ENCODE measurements at places on chromosomes 5 and 9.

DNA sequence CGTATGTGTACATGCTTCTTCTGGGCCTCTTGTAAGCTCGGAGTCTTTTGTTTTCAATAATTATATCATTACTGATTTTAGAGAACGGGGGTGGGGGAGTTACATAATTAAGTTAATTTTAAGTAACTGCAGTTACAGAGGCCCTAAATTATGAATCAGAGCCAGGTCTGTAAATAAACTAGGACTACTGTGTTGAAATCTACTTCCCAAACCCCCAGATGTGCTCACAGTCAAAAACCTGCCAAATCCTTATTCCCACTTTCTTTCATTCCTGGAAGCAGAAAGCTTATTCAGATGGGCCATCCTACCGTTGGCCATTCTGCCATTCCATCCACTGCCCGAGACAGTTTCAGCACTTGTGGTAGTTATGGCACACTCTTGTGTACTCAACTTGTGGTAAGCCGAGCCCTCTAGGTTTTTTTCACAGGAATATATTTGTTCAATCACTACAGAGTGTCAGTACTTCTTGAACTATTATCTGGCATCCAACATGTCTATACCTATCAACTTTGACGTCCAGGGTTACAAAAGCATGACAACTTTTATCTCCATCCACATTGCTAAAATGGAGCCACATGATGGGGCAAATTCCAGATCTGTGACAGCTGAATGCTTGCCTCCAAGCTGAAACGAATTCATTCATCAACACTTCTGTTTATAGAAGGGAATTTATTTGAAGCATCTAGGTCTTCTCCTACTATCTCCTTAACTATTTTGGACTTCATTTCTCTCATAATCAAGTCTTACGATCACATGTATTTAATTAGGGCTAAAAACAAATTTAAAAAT, 37.8 kb downstream of the GLRX start:
- no peak for DNase-seq

DNA sequence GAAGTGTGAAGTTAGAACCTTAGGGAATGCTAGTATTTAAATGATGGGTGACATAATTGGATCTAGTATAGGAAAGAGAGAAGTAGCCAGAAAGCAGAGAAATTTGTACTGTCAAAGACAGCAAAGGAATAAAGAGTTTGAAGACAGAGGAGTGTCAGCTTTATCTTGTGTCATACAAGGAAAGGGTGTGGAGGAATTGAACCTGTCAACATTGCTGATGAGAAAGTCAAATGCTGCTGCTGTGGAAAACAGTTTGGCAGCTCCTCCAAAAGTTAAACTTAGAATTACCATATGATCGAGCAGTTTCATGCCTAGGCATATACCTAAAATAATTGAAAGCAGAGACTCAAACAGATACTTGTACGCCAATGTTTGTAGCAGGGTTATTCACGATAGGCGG, 63.7 kb downstream of the DENND4C start:
- DNase-seq = no peak

DNA sequence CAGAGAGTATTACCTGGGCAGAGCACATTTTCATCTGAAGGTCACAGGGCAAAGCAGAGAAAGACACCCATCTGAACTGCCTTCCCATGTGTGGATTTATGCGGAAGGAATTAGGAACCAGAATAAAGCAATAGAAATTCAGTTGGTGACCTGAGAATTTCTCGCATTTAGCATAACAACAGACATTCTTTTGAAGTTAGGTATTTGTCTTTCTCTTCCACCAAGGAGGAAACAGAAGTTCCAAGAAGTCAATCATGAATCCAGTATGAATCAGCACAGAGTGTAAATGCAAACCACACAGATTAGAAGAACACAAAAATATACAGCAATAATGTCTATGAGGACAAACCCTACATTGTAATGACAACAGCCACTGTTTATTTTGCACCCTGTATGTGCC, 515.2 kb upstream of the BRINP1 start:
- no peak for DNase-seq

GRCh38 chr5:178770621-178771020, 40.2 kb upstream of the ZNF354A start:
- DNase-seq = no peak

GRCh38 chr5:131268758-131269370, 5.0 kb downstream of the CDC42SE2 start:
- no peak for DNase-seq

DNA sequence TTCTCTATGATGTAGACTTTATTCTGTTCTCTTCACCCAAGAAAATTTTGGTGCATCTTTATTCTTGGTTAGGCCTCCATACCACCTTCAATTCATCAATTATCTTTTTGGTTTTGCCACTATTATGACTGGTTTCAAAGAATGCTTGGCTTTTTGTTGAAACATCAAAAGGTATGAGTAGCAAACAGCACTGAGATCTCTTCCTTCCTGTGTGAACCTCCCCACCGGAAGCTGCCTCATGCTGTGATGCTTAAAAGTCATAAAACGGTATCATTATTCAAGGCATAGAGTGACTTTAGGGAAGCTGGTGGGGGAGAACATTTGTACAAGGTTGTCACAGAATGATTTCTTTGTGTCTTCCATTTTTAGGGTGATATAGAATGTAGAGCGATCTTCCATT, 70.6 kb downstream of the IQGAP2 start:
- no peak for DNase-seq

GRCh38 chr5:1794901-1795290, 4.7 kb downstream of the MRPL36 start:
- no peak for DNase-seq

DNA sequence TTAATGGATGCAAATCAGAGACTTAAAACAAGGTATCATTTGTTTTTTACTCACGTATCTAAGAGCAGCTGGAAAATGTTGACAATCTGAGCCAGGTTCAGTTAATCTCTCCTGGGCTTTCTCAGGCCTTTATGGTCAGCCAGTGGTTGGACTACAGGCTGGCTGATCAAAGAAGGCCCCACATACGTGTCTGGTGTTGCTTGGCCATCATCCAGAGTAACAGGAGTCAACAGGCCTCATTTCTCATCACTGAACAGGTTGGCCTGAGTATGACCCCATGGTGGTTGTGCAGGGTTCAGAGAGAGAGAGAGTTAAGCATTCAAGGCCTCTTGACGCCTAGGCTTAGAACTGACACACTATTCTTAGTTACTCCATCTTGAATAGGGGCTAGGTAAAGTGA, 97.0 kb upstream of the VLDLR start:
- no peak for DNase-seq

DNA sequence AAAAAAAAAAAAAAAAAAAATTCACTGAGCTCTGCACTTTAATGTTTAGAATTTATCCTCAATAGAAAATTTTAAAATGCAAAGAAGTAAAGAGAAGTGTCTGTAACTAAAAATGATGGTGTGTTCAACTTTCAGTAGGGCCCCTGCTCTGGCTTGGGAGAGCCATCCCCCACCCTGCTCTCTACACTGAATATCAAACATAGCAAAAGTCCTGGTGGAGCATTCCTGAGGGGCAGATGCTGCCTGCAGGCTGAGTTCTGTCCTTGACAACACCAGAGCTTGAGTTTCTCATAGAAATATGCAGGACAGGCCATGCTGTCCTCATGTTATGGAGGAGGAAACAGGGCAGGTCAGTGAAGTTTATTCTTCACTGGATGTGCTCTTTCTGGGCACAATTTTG, 7.1 kb upstream of the SEMA4D start:
- no peak for DNase-seq

DNA sequence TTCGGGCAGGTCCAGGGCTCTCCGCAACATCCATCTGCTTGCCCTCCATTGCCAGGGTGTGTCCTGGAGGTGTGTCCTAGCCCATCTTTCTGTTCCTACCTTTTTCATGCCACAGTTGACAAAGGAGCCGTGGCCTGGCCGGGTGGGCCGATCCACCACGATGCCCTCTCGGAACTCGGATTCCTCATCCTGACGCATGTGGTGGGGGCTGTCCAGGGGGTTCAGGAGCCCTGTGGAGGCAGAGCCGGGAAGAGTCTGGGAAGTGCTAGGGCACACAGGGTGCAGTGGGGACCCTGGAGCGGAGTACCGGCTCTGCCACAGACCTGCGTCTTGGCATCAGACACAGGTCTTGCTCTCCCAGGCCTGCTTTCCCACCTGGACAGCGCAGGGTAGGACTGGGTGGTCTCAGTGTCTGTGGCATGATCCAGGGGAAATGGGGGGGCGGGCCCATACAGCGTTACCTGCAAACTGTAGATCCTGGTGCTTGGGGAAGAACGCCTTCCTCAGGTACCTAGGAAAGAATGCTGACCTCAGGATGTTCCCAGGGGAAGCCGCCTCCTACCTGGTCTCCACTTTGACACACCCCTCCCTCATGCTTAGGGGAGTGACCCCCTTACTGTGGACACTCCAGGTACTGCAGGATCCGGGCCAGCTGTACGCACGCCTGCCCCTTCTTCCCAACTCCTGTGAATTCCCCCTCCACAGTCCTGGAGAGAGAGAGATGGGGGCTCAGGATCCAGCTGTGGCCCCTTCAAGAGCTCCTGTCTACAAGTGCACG, 3.5 kb downstream of the SPOUT1 start:
- no peak for DNase-seq

DNA sequence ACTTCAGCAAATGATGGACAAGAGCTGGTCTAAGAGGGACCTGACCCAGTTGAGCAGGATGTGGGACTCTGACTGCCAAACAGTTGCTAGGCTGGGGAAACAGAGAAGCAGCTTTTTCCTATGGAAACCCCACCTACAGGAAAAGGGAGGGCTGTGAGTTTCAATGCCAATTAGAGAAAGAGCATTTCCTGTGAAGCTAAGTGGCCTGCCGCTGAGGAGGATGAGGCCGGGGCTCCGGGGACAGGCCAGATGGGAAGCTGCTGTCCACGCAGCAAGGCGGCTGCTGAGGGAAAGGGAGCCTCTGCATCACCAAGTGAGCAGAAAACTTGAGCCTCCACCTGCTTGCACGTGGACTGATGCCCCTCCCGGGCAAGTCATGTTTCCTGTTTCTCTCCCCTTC, at the start of gene PCDH12:
Gene PCDH12, minus strand, starts transcription at position 90 of the 400 bp plus-strand sequence. CDS start 351 bp downstream, outside the sequence.
- no peak for DNase-seq

- DNase-seq = no peak
Observed at GRCh38 chr5:72126796-72127195, 19.5 kb downstream of the MAP1B start.

DNA sequence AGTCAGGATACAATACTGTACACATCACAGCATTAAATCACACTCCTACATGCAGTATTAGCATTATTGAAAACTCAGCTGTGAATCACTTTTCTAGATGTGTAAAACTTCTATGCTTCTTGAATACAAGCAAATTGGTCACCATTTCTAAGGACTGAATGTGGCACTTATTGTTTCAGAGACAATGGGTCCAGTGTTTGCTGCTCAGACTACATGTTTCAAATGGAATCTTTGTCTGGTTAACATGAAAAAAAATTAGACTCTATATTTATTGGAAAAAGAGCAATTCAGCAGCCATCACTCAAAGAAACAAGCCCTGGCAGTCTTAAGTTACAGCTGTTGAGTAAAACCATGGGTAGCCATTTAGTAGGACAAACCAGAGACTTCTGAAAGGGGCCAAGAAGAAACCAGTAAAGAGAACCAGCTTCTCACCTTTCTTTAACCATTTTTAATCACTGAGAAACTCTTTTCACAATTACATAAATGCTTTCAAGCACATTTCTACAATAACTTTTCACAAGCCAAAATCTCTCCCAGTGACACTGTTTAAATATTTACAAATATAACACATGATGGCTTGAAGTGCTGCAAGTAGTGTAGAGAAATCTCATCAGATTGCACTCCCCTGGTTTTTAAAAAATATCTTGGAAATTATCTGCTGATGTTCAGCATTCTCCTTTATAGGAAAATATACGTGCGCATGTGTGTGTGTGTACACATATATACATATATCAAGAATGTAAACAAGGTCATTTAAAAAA, 35.2 kb downstream of the OR2K2 start:
- DNase-seq = no peak

DNA sequence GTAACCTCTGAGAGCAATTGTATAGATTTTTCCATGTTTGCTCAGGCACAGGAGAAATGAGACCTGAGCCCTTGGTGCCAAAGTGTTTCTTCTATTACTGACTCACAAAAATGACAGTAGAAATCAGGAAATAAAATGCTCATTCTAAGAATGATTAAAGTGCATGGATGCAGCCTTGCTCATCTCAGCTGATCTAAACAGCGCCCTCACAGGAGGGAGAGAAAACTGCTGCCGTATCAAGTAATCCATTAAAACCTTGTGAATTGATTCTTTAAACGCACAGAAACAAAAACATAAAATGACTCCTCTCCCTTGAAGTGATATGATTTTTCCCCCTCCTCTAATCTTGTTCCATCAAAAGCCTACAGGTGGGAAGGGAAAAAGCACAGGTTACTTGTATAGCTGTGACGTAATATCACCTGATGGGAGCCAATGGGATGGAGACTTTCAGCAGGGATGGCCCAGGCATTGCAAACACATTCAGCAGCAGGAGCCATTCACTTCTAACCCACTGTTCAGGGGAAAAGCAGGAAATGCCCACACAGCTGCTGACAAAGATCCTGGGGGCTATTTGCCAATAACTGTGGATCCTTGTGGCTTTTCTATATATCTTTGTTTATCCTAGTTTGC, 76.7 kb downstream of the PLCXD3 start:
- no peak for DNase-seq

DNA sequence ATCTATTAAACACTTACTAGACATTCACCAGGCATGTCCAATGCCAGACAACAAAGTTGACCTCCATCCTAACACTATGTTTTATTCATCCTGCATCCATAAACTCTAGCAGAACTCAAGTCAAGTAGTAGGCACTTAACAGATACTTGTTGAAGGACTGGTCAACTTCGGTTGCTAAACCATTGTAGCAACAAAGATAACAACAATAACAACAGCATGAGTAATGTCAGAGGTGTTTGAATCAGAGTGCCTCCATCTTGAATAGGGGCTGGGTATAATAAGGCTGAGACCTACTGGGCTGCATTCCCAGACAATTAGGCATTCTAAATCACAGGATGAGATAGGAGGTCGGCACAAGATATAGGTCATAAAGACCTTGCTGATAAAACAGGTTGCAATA, 180.5 kb upstream of the ZNF462 start:
- DNase-seq = no peak

GRCh38 chr9:127580366-127580765, 31.7 kb upstream of the STXBP1 start:
- DNase-seq = no peak
